SK-N-MC (cell line): ENCODE measurements at places on chromosomes 12 and 14.

GRCh38 chr12:57196439-57196838 lies 20.2 kb upstream of the NXPH4 start:
- no peak for DNase-seq

GRCh38 chr12:75854681-75855309 lies 176.8 kb downstream of the PHLDA1 start:
- DNase-seq = no peak

DNA sequence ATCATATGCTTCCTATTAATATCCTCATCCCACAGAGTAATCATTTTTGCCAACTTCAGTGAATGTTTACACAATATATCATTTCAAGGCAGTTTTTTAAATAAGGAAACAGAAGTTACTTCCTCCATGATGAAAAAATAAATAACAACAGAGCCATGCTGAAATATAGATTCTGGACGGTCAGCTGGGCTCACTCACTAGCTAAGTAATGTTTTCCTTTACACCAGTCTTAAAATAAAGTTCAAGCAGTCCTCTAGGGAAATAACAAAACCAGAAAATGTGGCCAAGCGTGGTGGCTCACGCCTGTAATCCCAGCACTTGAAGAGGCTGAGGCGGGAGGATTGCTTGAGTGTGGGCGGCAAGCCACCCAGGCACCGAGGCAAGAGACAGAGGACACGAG lies 28.7 kb downstream of the AICDA start:
- no peak for DNase-seq

GRCh38 chr12:31492599-31493196 lies 98.2 kb downstream of the DENND5B start:
- DNase-seq = no peak

DNA sequence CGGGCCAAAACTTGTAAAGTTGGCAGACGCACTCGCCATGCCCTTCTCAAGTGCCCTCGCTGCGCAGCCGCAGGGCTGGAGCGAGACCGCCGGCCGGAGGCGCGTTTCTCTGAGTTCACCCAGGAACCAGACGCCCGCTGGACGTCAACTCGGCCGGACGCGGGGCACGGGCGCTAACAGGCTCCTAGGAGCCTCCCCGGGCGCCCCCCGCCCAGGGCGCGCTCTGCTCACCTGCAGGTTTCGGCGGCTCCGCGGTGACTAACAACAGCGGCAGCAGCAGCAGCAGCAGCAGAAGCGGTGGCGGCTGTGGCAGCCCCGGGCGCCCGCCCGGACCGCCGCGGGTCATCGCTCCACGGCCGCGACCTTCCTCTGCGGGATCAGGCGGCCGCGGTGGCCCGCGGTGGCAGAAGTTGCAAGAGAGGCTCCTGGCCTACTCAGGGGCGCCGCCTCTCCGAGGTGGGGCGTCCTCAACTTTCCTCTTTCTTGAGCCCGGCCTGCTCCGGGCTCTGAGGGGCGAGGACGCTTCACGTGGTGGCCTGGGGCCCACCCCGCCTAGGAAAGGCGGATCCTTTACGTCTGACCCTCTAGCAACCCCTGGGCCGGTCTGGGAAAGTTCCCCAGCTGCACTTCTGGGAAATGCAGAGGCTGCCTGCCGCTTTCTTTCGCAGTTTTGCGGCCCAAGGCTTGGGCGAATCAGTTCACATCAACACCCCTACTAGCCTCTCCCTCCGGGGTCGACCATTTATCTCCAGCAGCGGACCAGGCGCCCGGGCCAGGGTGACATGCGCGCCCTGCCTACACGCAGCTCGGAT lies at the start of gene PLBD1:
Gene PLBD1 (minus strand): TSS at position 533 of the 812 bp plus-strand sequence. CDS start 187 bp downstream, at position 346.
- DNase-seq = no peak

GRCh38 chr14:30158299-30158698 lies 230.7 kb upstream of the PRKD1 start:
- DNase-seq = no peak

GRCh38 chr12:25382311-25383106 lies 131.8 kb upstream of the KRAS start:
- no peak for DNase-seq

DNA sequence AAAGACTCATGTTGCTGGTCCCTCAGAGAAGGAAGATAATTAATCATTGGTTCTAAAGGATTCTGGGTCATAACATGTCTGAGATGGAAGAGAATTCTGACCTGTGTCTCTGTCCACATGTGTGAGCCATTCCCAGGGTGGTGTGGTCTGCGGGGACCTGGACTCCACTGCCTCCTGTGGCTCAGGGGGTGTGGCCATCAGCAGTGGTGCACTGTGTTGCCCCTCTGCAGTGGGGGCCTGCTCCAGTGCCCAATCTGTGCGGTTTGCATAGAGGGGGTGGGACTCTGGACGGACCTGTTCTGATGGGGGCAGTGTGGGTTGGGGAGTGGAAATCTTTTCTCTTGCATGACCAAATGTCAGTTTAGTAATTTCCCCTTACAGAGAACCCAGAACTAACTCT lies 13.5 kb downstream of the KRT85 start:
- DNase-seq = no peak

GRCh38 chr12:63944586-63945228 lies 100.2 kb downstream of the SRGAP1 start:
- DNase-seq = peak; percentile 57

GRCh38 chr12:104282109-104282508 lies 21.4 kb upstream of the EID3 start:
- DNase-seq = no peak

DNA sequence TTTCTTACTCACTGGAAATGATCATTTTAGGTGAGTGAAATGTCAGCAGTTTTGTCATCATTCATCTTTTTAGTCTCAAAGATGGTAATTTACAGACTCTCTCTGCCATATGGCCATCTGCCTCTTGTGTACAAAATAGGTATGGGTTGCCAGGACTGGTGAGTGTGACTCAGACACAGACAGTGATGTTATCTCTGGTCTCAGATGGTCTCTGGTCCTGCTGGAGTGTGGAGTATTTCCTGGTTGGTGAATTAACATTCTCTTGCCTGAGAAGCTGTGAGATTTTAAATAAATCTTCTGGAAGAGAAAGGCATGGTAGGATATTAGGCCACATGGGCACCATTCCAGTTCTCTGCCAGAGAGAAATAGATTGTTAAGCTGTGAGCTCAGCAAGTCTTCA lies 207.0 kb downstream of the ATP23 start:
- DNase-seq = no peak

- DNase-seq = no peak
These were observed 354.4 kb downstream of the NAV3 start for GRCh38 chr12:78185109-78185508.

DNA sequence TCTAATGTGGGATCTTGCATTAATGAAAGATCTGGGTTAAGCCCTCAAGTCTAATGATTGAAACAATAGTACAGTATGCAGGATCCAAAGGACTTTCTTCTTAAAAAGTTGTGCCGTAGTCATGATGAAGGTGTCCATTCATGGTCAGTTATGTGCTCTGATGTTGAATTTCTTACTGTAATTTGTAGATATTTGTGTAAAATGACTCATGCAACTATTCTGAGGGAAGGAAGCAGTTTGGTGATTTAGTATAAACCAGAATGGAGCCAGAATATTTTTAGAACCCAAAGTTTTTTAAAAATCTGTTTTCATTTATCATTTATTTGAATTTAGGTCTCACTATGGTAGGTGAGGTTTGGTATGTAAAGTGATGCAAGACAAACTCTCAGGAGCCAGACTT lies 151.2 kb downstream of the AKAP6 start:
- DNase-seq = no peak

DNA sequence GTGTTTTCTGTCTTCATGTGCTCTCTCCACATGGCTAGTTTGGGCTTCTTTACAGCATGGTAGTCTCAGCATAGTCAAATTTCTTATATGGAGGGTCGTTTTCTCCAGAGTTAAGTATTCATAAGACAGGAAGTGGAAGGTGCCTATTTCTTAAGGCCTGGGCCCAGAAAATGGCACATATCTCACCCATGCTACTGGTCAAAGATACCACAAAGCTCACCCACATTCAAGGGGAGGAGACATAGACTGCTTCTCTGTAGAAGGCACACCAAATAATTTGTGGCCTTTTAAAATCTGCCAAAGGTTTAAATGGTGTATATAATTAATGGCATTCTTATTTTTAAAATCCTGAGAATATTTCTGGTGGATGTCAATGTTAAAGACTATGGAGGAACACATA lies 44.8 kb downstream of the CCDC91 start:
- no peak for DNase-seq

DNA sequence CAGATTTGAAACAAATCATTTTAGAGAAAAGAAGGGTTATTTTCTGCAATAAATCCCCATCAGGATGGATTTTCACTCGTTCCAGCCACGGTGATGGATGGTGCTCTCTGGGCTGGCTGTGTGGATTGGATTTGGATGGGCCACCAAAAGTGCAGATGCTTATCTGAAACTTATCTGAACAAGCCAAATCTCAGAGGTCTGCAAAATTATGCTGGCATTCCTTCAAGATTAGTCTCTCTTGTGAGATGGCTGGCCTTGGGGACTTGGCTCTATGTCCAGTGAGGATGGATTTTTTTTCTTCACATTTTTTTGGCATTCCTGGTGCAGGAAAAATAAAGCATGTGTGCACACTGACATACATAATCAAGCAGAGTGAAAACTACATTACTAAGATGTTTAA lies 341.9 kb downstream of the GXYLT1 start:
- DNase-seq = no peak

DNA sequence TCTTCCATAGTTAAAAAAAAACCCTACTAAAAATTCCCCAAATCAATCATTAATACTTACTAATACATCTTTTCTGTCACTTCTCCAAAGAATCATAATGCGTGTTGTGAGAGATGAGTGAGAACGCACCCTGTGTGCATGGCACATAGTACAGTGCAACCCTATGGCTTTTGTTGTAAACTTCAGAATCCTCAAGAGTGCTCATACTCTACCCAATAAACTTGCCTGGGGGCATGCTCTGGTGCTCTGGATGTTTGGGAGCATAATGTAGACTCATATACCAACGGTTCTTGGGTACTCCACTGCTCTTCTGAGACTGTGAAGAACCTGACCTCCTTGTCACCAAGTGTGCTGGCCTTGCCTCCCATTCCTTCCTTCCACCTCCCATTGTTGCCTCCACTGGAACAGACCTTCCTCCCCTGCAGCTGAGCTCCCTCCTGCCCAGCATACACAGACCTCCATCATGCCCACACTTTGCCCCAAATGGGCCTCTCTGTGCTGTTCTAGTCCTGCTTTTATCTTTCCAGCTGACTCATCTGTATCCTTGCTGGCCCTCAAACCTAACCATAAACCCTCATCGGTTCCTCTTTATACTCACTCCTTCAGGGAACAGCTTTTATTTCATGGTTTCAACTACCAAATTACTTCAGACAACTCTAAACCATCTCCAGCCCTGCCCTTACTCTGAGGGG lies 8.9 kb downstream of the DCP1B start:
- peak; percentile 35 for DNase-seq

GRCh38 chr12:132374612-132375445 lies 45.4 kb upstream of the GALNT9 start:
- no peak for DNase-seq

DNA sequence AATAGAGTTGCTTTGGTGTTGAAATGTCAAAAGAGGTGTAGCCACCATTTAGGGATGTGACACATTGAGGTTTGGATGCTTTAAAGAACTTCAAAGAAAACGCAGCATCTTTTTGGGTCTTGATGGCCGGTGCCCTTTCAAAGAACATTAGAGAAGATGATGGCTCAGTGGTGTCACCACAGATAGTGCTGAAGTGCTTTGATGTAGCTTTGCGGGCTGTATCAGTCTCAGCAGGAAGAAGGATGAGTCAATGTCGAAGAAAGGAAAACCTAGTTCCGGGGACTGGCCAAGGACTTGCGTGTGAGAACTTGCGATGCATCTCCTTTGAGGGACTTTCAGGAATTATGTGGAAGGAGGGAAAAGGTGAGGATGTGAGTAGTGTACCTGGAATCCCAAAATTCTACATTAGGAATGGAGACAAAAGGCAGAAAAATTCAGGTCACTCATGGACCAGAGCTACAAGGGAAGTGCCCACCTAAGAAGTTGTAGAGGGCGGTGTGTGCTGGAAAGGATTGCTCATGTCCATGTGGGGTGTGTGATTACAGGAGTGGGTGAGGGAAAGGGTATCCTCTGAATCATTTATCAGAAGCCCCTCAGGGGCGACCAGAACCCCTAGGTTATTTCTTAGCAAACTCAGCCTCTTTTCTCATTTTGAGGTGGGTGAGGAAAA lies 39.7 kb upstream of the GZMB start:
- DNase-seq = no peak

DNA sequence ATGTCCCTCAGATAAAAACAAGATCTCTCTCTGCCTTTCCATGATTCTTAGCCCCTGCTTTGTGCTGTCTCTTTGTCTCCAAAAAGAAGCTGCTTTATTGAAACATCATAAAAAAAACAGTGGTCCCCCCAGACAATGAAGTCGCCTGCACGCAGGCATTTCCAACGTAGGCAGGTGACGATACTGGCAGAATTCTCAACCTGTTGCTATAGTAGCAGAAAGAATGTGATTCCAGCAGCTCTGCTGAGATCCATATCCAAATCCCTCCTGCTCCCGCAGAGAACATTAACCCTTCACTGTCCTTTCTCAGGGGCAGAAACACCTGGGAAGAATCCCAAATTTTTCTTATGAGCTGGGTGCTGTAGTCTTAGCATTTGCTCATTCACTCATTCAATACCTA lies 84.8 kb downstream of the STON2 start:
- DNase-seq = no peak

GRCh38 chr12:86613311-86613710 lies 357.1 kb upstream of the MGAT4C start:
- peak; percentile 78 for DNase-seq

GRCh38 chr14:104799244-104800014 lies 1.5 kb upstream of the ZBTB42 start:
- no peak for DNase-seq

DNA sequence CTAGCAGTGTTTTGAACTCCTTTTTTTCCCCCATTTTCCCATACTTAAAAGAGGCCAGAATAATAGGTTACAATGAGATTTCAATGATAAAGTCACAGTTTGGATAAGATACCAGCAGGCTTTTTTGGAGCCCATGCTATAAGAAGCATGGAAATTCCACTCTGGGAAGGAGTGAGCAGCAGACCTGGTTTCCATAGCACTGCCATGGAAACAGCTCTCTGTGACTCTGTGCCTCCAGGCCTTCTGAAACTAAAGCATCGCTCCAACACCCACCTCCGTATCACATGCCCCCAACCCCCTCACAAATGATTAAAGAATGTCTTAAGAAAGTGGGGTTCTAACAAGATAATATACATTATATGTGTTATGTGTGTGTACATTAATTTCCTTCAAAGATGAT lies 165.0 kb downstream of the GRIN2B start:
- DNase-seq = no peak

GRCh38 chr14:34099635-34100034 lies 148.8 kb upstream of the EGLN3 start:
- DNase-seq = no peak

GRCh38 chr14:97726676-97727075 lies 929.5 kb downstream of the VRK1 start:
- no peak for DNase-seq

GRCh38 chr12:89693639-89694202 lies 14.9 kb downstream of the ATP2B1 start:
- DNase-seq = no peak
